Activated CD4-positive, alpha-beta T cell treated with anti-CD3 and anti-CD28 coated beads for 48 hours (primary cell): ENCODE measurements at places on chromosomes 11 and 22.
A peak's percentile ranks its signal among the peaks of the same experiment; 100 is the strongest.

DNA sequence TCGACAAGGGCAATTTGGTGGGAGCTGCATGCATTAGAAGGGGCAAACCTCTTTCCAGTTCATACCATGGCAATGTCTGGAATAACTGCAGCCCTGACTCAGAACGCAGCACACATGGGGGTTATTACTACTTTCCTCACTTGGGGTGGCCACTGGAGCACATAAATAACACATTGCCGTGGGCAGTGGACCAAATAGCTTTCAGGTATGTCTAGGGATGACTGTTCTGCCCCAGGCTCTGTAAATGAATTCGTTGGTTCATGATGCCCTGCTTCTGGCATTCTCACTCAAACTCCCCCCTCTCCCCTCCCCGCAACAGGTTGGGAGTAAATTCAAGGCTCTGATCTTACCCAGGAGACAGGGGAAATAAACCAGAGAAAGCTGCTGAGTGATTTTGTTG is 238.0 kb upstream of the PLET1 start:
- DNase-seq = no peak

DNA sequence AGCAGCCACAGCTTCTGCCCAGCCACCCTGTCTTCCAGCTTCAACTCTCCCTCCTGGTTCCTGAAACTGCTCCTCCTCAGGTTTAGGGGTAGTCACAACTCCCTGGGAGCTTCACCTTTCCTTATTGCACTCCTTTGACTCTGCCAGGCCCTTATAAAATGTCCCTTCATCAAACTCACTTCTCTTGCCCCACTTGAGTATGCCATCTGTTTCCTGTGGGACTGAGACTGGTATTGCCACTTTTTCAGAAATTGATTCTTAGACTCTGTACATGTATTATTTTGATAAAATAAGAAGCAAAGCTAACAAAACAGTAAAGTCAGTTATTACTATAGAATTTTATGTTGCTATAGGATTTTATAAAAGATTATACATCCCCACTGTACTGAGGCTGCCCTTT is 134.1 kb downstream of the SPON1 start:
- no peak for DNase-seq

DNA sequence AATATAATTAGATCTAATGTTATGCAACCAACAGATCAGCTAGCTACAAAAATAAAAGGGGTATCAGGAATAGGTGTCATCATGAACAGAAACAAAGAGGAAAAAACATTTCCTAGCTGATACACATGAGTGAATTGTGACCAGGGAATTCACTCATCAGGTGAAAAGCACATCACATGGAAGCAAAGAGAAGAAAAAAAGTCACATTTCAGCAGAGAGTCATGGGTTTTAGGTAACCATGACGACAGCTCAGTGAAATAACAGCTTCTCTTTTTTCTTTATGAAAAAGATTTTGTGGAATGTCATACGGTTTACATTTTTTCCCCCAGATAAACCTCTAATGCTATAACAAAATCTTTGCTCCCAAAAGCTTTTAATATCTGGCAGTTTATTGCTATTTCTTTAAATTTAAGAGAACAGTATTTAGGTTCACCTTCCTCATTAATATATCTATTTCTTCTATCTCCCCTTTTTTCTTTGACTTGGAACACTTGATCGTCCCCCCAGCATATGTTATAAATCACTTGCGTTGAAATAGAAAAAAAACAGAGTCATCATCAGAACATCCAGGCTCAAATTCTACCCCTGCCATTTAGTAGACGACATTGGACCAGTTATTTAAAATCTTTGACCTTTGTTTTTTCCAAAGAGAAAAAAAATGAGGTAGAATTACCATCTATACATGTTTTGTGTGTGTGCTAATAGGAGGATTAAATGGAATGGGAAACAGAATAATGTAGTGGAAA is 5.3 kb downstream of the TYR start:
- DNase-seq = no peak

- DNase-seq = no peak
Measured at GRCh38 chr11:61948505-61948904, 1.6 kb upstream of the BEST1 start.

- DNase-seq = no peak
Measured at GRCh38 chr22:40305625-40306024, 40.7 kb upstream of the ADSL start.

DNA sequence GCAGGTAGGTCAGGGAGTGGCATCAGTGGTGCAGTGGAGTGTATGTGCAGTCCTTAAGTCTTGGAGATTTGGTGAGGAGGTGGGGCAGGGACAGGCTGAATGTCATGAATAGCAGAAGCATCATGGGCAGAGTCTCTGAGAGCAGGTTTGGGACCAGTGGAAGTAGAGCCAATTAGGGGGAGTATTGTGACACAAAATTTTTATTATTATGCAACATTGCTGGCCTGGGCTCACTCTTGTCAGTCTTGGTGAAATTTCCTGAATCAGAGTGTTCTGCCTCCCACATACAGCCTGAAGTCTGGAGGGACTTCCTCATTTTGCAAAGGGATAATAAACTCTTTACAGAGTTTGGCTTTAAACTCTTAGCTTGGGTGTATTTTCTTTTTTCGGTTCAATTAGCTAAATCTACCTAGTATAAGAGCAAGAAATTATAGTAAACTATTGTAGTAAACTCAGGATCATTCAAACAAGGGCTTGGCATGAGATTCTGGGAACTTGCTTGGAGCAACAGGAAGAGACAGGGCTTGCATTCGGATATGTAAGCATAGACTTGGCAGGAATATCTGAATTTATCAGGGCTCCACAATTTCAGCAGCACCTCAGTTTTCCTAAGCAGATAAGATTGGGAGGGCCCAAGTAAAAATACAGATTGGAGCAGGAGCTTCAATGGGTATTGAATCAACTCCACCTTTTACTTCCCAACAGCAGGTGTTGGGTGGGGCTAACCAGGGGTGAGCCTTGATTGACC is 67.7 kb downstream of the FDX1 start:
- DNase-seq = no peak

DNA sequence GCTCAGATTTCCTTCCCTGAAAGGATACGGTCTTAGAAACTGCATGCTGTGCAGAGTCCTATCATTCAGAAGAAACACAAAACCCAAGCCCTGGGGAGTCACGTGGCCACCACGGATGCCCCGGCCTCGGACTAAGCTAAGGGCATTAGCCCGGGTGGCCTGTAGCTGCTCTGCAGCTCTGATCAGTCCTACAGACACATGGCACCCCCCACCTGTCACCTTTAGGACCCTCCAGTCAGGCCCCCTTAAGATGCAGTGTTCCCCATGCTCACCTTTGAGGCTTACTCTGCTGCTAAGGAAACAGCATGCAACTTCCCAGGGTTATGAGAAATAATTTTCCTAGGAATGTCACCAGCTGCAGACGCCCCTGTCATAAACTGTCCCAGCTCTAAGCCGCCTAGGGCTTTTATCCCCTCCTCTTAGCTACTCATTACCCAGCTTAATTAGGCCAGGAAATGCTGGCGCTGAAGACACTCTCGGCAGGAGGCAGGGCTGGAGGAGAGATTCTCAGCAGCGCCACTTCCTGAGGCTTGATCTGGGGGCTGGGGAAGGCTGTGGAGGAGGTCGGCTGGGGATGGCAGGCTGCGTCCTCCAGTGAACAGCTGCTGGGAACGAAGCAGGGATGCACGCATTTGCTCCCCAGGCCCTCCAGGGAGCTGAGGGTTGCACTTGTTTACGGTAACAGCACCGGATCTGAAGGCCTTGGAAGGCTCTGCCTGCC is 47.2 kb upstream of the ADA2 start:
- peak; percentile 12 for DNase-seq

GRCh38 chr22:36871669-36872081 is 10.9 kb downstream of the NCF4 start:
- DNase-seq = no peak

DNA sequence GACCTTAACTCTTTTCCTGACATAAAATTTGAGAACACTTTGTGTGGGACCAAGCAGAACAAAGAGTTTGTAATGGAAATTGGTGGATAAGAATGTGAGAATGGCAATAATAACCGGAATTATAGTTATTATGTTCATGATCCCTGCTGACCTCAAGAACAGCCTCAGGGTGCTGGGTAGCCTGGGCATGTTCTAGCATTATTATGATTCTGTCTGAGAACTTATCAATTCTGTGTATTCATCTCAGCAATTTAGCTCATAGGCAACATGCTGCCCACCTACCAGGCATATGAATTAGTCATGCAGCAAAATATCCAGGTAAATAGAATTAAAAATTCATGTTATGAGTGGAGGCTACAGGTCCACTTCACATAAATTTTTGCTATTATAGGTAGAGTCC is 61.9 kb downstream of the CTSC start:
- no peak for DNase-seq

- no peak for DNase-seq
Measured at GRCh38 chr11:76599041-76600013, 71.2 kb downstream of the LRRC32 start.

DNA sequence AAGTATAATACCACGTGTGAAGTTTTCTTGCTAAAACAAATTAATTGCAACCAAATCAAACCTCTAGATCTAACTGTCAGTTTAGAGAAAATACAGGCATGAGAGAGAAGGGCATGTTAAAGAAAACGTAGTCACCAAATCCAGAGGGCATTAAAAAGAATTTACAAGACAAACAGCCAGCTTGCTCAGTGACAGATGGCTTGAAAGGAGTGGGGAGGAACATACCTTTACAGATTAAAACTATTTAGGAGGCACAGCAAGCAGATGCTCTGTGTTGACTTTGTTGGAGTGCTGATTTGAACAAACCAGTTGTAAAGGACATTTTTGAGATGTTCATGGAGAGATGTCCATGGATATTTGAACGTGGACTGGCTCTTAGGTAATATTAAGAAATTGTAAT is 96.9 kb downstream of the ATXN10 start:
- no peak for DNase-seq

GRCh38 chr22:25120761-25121212 is 78.9 kb upstream of the CRYBB3 start:
- no peak for DNase-seq

GRCh38 chr11:132519241-132519815 is 1013.0 kb downstream of the OPCML start:
- no peak for DNase-seq

DNA sequence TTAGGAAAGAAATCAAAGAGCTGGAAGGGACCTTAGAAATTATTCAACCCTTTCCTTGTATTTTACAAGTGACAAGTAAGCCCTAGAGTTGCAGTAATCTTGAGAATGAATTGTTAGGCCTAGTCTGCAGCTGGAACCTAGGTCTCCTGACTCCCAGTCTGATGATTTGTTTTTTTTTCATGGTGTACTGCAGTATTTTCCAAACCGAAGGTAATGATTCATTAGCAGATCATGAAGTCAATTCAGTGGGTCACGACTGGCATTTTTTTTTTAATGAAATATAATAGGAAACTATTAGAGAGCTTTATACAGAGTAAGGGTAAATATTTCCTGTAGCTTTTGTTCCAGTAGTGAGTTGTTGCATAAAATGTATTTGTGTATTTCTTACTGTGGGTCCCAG is 42.8 kb downstream of the EXT2 start:
- DNase-seq = no peak

DNA sequence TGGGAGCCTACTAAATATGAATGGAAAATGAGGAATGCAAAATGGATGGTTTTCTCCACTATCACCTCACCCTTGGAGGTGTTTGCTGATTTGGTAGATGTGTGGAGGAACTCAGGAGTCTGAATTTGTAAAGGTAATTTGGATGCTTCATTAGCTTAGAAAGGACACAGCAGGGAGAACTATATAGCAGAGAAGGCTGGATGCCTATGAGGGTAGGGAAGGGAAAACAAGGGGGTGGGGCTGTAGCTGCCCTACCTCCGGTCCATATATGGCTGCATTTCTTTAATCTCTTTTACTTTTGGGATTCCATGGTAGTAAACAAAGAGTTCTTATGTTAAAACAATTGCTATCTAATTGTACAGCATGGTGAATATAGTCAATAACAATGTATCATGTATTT is 4.8 kb upstream of the EHF start:
- DNase-seq = no peak

DNA sequence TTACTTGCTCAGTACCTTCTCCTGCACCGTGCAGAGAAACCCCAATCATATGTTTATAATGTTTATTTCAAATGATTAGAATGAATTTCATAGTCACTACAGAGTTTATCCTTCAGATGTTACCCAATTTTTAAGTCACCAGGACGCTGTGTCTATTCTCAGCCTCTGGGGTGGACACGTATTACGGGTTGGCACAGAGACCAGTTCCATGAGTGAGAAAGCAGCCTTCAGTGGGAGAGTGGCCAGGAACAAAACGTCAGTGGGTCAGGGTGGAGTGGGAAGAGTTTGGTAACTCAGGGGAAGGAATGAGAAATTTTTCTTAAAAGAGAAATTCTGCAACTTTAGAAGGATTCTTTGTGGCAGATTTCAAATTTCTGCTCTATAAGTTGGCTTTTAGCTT is 77.1 kb upstream of the MTMR2 start:
- DNase-seq = no peak

DNA sequence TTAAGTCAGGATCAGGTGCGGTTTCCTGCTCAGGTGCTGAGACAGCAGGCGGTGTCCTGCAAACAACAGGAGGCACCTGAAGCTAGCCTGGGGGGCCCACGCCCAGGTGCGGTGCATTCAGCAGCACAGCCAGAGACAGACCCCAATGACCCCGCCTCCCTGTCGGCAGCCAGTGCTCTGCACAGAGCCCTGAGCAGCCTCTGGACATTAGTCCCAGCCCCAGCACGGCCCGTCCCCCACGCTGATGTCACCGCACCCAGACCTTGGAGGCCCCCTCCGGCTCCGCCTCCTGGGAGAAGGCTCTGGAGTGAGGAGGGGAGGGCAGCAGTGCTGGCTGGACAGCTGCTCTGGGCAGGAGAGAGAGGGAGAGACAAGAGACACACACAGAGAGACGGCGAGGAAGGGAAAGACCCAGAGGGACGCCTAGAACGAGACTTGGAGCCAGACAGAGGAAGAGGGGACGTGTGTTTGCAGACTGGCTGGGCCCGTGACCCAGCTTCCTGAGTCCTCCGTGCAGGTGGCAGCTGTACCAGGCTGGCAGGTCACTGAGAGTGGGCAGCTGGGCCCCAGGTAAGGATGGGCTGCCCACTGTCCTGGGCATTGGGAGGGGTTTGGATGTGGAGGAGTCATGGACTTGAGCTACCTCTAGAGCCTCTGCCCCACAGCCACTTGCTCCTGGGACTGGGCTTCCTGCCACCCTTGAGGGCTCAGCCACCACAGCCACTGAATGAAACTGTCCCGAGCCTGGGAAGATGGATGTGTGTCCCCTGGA is at the start of gene MYO7A:
MYO7A (plus strand) TSS at position 327 of the 772 bp plus-strand sequence. CDS start 2,389 bp downstream, outside the sequence.
- no peak for DNase-seq

- DNase-seq = no peak
Measured at GRCh38 chr11:121270001-121270678, 22.4 kb upstream of the SC5D start.

DNA sequence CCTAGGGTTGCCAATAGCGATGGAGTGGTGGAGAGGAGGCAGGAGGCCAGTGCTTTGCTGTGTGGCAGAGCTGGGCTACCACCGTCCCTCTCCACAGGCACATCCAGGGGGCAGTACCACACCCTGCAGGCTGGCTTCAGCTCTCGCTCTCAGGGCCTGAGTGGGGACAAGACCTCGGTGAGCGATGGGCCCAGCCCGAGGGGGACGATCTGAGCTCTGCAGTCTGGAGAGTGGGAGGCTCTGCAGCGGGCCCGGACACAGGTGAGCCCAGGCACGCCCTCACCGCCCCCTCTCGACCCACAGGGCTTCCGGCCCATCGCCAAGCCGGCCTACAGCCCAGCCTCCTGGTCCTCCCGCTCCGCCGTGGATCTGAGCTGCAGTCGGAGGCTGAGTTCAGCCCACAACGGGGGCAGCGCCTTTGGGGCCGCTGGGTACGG is 2.5 kb downstream of the PKP3 start:
- no peak for DNase-seq
